ENCODE measurements at places on chromosomes 1 and 21.
A peak's percentile ranks its signal among the peaks of the same experiment; 100 is the strongest.

DNA sequence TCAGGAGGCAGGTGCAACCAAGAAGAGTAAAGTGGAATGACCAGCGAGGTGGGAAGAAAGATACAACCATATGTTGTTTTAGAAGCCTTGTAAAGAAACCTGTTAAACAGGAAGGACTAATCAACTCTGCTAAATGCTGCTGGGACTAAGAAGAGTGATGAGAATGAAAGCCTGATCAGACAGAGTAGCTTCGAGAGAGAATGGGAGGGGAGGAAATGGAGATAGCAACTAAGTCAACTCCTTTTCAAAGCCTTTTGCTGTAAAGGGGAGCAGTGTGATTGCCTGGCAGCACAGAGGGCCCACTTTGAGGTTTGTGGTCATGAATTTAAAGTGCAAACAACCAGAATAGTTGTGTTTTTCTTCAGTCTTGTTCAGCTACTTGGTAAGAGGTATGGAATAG, 31.4 kb downstream of the SLC30A7 start:
- DNase-seq = no peak

- no peak for DNase-seq
Measured at GRCh38 chr1:31802190-31803150, 13.4 kb downstream of the SPOCD1 start.

GRCh38 chr1:58814251-58815068, 30.6 kb upstream of the JUN start:
- DNase-seq = peak; percentile 63

GRCh38 chr1:220076861-220077762, 12.5 kb downstream of the BPNT1 start:
- no peak for DNase-seq

GRCh38 chr1:75533085-75533484, 77.8 kb downstream of the SLC44A5 start:
- no peak for DNase-seq

DNA sequence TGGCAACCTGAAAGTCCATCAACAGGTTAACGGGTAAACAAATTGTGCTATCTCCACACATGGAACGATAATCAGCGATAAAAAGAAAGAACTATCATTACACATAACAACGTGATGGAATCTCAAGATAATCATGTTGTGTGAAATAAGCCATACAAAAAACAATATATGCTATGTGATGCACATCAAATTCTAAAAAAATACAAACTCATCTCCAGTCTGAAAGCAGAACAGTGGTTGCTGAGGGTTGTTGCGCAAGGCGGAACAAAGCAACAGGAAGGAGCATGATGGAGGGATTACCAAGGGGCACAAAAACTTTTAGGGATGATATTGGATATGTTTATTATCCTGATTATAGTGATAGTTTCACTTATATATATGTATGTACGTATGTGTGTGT, 324.8 kb downstream of the VAV3 start:
- no peak for DNase-seq

GRCh38 chr21:37088186-37088735, 15.2 kb downstream of the TTC3 start:
- DNase-seq = no peak

- no peak for DNase-seq
Measured at GRCh38 chr1:111602974-111603373, 16.6 kb upstream of the RAP1A start.

DNA sequence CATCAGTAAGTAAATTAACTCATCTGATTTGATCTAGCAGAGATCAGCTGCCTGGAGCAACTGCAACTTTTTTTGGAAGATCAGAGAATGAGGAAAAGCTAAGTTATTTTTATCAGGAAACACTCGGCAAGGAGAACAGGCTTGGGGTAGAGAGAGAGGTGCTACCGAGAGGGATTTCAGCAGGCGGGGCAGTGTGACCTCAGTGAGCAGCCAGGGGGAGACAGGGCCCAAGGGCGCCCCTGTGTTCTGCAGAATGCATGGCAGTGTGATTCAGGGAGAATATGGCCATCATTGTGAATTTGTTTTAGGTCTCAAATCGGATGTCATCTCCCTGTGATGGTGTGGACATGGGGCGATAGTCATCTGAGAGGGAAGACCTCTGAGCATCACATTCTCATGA, 484.1 kb upstream of the VAMP3 start:
- DNase-seq = no peak

DNA sequence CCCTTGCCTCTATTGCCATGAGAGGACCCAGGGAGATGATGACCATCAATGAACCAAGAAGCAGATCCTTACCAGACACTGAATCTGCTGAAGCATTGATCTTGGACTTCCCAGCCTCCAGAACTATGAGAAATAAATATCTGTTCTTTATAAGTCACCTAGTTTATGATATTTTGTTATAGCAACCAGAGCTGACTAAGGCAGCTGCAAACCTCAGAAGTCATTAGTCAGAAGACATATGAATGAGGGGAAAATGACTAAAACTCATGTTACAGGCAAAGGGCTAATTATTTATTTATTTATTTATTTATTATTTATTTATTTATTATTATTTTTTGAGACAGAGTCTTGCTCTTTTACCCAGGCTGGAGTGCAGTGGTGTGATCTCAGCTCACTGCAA, 321.1 kb downstream of the TGFB2 start:
- DNase-seq = no peak

DNA sequence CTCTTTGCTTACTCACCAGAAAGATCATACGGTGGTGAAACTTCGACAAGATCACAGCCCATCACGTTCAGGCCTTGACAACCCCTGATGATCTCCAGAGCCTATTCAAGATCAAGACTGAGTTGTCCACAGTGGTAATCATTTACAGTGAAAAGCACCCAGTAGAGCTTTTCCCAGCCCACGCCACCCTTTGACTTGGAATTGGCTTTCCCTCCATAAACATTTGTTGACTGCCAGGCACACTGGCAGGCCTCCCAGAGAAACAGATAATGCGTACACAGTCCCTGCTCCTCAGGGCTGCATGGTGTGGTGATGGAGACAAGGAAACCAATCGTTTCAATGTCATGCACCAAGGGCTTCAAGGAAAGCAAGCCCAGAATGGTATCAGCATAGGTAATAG, 10.1 kb downstream of the AGMAT start:
- no peak for DNase-seq

DNA sequence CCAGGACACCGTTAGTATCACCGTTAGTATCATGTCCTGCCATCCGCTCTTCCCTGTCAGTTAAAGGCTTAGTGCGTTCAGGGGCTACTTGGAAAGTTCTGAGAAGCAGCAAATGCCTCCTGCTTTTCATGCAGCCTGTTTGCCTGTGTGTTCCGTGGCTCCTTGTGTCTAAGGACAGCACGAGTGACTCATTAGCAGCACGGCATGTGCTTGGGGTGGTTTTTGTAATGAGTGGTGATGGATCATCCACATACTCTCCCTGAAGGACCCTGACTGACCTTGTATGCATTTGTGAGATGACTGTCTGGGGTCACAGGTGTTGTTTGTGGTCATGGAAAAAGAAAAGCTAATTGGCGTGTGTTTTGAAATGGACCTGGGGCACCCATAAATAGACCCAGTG, 221.9 kb downstream of the PBX1 start:
- DNase-seq = peak; percentile 63

All from heart left ventricle (tissue), 16 donors.